ENCODE measurements at places on chromosomes 6 and 20. TPM values are rescaled to one million over a fixed set of nuclear protein-coding genes. Genes with fewer than 3 reads are reported as not detected.

CCR6 gene
- total RNA-seq, result not detected

GSTA1 gene
- not detected for total RNA-seq

BTN1A1 gene
- not detected for total RNA-seq

RSPO3 gene
- 0.50 TPM for total RNA-seq

OR2B6 gene
- total RNA-seq, result not detected

TPD52L1 gene
- 5.3 TPM for total RNA-seq

GINS1 gene
- total RNA-seq, result 0.88 TPM

SMLR1 gene
- not detected for total RNA-seq

RNF144B gene
- total RNA-seq, result 0.64 TPM
